ENCODE measurements at places on chromosomes 7 and 10.

- no peak for DNase-seq
Observed at GRCh38 chr7:25952261-25953057, 199.5 kb upstream of the NFE2L3 start.

GRCh38 chr7:75534727-75535307 lies 42.7 kb downstream of the SPDYE5 start:
- no peak for DNase-seq

DNA sequence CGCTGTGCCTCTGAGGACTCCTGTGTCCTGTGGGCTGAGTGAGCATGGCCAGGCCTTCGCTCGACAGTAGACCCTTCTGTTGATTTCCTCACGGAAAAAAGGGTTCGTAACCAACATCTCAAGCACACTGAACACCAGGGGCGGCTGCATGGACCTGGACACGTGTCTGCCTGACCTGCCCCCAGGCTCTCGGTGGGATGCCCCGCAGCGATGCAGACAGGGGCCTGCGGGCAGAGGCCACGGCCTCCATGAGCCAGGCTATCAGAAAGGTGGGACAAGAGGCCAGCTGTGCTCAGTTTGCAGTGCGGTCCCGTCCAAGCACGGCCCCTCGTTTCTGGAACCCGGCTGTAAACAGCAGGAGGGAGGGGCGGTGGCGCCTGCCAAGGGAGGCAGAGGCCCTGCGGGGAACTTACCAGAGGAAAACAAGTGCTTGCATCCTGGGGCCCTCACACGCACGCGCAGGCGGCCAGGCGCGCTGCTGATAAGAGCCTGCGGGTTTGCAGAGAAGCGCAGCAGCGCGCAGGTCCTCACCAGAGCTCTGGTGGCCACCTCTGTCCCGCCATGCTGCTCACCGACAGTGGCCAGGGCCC lies 10.6 kb downstream of the GPR146 start:
- peak; percentile 76 for DNase-seq

GRCh38 chr7:156356551-156356950 lies 284.0 kb upstream of the RNF32 start:
- DNase-seq = no peak

DNA sequence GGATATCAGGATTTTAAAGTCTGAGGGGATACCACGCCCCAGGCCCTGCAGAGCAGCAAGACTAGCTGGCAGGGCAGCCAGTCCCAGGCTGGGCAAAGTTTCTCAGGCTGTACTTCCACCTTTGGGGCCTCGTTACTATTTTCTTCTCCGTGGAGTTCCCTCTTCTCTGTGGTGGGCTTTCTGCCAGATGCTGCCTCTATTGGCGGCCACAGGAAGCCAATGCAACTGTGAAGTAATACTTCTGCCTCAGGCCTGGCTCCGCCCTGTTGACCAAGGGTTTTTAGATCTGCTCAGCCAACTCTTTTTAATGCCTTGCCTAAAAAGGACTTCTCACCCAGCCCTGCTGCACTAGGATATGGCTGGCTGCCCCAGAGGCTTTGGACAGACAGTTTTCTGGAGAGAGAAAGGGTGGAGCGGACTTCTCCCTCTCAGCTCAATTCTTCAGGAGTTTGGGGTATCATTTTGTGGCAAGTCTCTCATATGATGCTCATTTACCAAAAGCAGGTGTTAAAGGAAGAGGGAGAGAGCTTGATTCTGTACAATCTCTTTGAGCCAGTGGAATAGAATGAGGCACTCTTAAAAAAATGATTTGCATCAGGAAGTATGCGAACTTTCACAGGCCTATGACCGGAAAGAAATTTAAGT lies 67.4 kb downstream of the HHEX start:
- DNase-seq = no peak

DNA sequence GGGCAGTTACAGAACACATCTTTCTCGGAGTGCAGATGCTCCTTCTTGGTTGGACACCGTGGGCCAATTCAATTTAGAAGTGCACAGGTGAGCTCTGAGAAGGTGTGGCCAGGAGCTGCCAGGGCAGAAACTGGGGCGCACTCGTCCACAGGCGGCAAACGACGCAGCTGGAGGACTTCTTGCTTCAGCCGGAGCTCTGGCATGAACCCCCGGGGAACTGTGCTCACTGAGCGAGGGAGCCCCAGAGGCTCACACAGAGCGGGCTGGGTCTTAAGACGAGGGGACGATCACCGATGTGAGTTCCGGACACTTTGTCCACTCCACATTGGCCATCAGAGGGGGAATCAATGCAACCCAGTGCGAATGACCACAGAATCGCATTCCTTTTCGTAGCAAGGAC lies 140.4 kb downstream of the ZMYND11 start:
- no peak for DNase-seq

- no peak for DNase-seq
Observed at GRCh38 chr10:96648297-96648696, 61.5 kb upstream of the TM9SF3 start.

- no peak for DNase-seq
Observed at GRCh38 chr7:7965301-7965700, 3.3 kb upstream of the GLCCI1 start.

GRCh38 chr7:24763303-24763901 lies 6.1 kb upstream of the GSDME start:
- DNase-seq = no peak

GRCh38 chr7:20778063-20778721 lies 8.5 kb downstream of the SP8 start:
- no peak for DNase-seq

- no peak for DNase-seq
Observed at GRCh38 chr7:116354171-116354545, 143.8 kb downstream of the TES start.

GRCh38 chr10:15254808-15255648 lies 86.5 kb upstream of the NMT2 start:
- DNase-seq = peak; percentile 19

GRCh38 chr10:89625041-89625765 lies 19.8 kb downstream of the PANK1 start:
- DNase-seq = no peak

DNA sequence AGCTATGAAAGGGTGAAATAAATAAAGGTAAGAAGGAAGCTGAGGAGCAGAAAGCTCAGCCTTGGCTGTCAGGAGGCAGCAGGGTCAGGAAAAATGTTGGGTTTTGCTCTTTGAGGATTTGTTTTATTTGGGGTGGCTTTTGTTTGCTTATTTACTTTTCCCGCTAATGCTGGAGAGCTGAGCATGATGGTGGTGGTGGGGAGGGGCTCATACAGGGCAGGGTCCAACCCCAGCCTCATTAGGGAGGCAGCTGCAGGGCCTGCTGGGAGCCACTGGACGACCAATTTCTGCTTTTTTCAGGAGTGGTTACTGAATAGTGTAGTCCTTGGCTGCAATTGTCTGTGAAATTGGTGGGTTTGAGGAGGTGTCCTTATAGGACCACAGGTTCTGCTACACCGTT lies 36.3 kb downstream of the CCM2 start:
- no peak for DNase-seq

DNA sequence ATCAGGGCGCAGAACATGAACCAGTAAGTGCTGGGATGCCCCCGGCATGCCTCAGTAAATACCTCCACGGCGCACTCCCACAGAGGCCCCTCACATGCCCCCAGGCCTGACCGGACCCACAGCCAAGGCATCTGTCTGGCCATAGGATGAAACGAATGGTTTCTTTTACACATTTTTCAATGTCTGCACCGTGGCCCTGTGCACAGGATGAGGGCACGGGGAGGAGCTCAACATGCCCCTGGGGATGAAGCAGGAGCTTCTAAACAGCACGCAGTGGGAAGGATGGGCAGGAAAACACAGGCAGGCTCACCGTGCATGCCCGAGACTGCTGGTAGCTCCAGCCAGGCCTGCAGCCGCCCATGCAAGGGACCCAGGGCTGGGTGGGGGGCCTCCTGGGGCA lies 283.3 kb downstream of the TNS3 start:
- DNase-seq = no peak

DNA sequence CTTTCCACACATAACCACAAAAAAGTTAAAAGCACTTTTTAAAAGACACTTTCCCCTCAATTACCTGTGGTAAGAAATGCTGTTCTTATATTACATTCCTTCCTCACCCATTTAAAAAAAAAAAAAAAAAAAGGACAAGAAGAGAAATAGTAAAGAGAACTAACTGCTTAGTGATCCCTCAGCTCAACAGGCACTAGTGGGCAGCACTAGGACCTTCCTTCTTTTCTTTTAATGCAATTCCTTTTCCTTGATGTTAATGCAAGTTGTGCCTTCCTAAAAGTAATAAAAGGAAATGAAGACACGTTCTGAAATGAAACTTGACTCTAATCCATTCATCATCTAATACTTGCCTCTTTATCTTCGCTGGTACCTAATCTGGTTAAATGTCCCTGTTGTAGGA lies 189.7 kb downstream of the TCF7L2 start:
- DNase-seq = no peak

GRCh38 chr10:29555091-29555745 lies 79.6 kb downstream of the SVIL start:
- no peak for DNase-seq

GRCh38 chr7:124152859-124153692 lies 120.2 kb upstream of the TMEM229A start:
- no peak for DNase-seq

GRCh38 chr10:22713853-22714478 lies 412 bp downstream of the PIP4K2A start:
- peak; percentile 26 for DNase-seq

GRCh38 chr10:132872658-132873057 lies 69.7 kb downstream of the CFAP46 start:
- no peak for DNase-seq

DNA sequence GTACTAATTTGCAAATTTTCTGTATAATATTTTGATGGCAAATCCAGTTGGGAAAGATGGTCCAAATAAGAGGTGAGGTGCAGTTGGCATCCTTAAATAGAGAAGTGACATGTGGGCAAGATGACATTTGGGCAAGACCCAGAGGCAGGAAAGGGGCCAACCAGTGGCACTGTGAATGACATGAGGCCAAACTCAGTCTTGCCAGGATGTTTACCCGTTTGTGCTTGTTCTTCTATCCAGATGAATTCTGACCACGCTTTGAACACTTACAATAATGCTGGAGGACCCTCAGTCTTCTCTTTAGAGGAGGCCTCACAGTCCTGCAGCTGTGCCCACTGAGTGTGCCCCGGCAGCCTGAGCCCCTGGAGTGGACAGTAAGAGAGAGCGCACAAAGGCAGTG lies 45.1 kb downstream of the KCNMA1 start:
- DNase-seq = no peak

- no peak for DNase-seq
Observed at GRCh38 chr7:2643386-2644219, 11.8 kb downstream of the TTYH3 start.

GRCh38 chr7:120521761-120522737 lies 249.1 kb downstream of the KCND2 start:
- DNase-seq = no peak

DNA sequence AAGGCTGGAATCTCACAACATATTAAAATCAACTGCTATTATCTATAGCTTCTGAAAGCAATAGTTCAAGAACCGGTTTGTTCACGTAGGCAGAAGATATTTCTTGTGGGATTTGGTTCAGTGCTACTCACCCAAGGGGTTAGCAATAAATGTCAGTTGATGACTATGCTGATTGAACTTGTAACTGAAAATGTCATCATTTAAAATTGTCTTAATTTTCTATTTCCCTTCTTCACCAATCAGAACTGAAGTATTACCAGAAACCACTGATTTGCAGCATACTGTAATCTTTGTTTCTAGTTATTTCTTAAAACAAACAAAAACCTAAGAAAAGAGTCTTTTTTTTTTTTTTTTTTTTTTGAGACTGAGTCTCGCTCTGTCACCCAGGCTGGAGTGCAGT lies 46.1 kb downstream of the CPEB3 start:
- DNase-seq = no peak

- peak; percentile 41 for DNase-seq
Observed at GRCh38 chr10:14588084-14588937, 186.4 kb downstream of the FAM107B start.
